ENCODE measurements at places on chromosomes 12 and 14.

- DNase-seq, result no peak
These were observed 336.2 kb downstream of the DPF3 start for GRCh38 chr14:72557671-72558070.

- DNase-seq, result no peak
These were observed 59.6 kb upstream of the NCOR2 start for GRCh38 chr12:124626971-124627411.

DNA sequence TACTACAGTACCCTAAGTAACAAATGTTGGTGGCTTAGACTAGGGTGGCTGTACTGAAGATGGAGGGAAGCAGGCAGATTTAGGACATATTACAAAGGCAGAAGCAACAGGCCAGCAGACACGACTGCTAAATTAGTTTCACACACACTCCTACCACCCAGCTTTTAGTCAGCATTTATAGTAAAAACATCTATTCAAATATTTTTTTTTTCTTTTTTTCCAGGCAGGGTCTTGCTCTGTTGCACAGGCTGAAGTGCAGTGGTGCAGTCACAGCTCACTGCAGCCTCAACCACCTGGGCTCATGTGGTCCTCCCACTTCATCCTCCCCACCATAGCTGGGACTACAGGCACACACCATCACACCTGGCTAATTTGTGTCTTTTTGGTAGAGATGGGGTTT is 72.9 kb downstream of the CDK17 start:
- no peak for DNase-seq

GRCh38 chr12:22686193-22686592 is 61.2 kb downstream of the ETNK1 start:
- no peak for DNase-seq

DNA sequence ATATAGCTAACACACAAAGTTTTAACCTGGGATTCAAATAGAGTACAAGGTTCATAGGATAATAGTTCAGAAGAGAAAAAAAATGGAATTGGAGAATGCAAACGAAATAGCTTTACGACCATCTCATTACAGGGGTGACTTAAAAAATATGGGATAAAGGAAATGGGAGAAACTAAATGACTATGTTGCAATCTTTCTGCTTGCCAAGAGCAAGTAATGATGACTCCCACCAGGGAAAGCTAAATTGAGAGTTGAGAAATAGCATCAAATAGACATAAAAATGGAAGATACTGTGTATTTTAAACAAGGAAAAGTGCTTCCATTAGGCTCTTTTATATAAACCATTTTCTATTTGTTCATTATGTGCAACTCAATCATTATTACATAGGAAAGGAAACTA is 155.7 kb upstream of the ATXN7L3B start:
- no peak for DNase-seq

All from HCEC 1CT (cell line).